ENCODE measurements at places on chromosomes 7 and 10.

DNA sequence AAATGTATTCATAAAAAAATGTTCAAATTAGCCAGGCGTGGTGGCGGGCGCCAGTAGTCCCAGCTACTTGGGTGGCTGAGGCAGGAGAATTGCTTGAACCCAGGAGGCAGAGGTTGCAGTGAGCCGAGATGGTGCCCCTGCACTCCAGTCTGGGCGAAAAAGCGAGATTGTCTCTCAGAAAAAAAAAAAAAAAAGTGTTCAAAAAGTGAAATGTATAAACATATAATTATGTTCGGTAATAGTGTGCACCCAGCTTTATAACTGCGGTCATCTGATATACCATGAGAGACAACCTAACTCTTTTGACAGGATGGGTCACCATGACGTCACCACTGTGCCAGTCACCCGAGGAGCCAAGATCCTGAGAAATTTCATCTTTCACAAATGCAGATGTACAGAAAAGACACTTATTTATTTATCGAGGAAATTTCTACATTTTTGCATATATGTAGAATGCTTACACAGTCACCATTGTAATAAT is 594 bp upstream of the RP9 start:
- no peak for DNase-seq

DNA sequence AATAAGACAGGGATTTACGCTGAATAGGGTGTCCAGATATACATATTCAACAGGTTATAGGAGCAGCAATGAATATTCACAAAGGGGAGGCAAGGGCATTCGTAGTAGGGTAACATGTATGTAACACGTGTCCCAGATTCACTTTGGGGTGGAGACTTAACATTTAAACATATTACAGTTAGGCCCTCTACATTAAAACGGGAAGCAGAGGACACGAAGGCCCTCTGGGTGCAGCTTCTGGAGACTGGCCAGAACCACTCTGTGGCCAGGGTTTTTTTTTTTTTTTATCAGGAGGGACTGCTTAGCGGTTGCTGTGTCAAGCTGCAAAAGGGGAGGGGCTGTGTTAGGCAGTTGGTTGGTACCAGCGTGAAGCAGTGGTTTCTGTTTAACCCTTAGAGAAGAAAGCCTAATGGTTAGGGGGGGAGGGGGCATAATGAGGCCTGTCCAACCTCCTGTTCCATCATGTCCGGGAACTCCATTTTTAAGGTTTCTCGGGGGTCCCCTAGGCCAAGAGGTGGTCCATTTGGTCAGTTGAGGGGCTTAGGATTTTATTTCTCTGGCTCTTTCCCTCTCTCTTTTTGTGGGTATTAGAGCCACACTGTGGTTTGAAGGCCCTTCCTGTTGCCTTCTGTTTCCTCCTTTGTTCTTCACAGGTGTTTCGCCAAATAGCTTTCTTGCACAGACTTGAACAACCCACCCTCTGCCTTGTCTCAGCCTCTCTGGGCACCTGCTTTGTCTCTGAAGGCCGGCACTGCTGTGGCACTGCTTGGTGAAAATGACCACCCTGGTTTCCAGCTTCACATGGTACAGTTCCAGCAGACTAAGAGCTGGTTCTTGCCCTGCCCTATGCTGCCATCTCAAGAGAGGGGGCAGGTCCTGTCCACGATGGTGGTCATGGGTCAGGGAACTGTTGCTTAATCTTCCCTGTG is 26.4 kb downstream of the PRF1 start:
- no peak for DNase-seq

- no peak for DNase-seq
Observed at GRCh38 chr7:7117935-7118586, 64.3 kb upstream of the C1GALT1 start.

DNA sequence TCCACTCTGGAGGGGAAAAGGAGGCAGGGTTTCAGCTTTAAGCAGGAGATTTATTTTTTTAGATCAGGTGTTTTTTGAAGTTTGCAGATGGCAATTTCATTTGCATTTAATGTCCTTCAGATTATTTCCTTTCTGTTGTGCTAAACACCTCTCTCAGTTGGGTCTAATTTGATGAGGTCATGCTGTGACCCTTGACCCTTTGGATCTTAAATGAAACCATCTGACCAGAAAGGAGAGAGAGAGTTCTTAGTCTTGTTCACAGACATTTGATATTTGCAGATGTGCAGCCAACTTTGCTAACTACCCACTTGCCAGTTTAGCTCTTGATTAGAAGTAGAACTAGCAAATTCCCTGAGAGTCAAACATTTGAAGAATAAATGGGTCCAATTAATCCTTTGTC is 101.5 kb upstream of the RAB11FIP2 start:
- DNase-seq = no peak
